ENCODE measurements at places on chromosomes 1 and 21.

DNA sequence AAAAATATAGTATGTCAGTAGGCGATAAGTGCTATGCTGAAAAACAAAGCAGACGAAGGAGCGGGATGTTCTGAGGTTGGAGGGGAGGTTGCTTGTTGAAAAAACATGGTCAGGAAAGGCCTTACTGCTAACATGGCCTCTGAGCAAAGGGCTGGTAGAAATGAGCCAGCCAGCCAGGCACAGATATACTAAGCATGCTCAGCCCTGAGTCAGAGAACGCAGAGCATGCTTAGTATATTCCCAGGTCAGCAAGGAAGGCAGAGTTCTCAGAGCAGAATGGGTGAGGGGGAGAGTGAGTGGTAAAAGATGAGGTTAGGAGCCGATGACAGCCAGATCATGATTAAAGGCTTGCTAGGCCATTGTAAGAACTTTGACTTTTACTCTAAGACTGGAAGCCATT, 36.7 kb downstream of the ZBTB40 start:
- no peak for DNase-seq

- DNase-seq, result no peak
These were observed 22.1 kb downstream of the RIPPLY3 start for GRCh38 chr21:37028570-37028969.

GRCh38 chr1:234597894-234598293, 12.1 kb downstream of the IRF2BP2 start:
- DNase-seq, result no peak

DNA sequence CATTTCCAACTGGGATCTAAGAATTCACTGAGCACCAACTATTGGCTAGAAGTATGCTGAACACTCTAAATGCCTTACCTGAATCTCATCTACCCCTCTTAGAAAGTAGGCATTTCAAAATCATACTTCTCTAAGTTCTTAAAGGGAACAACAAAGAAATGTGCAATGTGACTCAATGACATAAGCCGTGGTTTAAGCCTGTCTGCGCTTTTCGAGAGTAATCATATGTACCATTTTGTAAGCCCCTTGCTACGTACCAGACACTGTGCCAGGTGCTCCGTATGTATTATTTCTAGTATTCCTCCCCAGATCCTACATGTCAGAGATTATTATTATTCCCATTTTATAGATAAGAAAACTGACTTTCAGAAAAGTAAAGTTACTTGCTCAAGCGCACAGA, 454.2 kb downstream of the SETD4 start:
- DNase-seq, result no peak

GRCh38 chr21:26811482-26811881, 33.7 kb downstream of the ADAMTS1 start:
- DNase-seq, result no peak

- DNase-seq, result no peak
These were observed 223.3 kb upstream of the KAZN start for GRCh38 chr1:14375226-14375625.

DNA sequence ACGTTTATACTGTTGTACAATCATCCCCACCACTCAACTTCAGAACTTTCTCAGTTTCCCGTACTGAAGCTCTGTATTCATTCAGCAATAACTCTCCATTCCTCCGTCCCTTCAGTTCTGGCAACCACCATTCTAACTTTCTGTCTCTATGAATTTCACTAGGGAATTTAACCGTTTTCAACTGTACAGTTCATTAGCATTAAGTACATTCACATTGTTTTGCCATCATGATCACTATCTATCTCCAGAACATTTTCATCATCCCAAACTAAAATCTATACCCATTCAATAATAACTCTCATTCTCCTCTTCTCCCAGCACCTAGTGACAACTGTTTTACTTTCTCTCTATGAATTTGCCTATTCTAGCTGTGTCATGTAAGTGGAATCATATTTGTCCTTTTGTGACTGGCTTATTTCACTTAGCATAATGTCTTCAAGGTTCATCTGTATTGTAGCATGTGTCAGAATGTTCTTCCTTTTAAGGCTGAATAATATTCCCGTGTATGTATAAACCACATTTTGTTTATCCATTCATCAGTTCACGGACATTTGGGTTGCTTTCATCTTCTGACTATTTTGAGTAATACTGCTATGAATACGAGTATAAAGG, 75.0 kb downstream of the CEP350 start:
- DNase-seq, result no peak

- no peak for DNase-seq
These were observed 32.9 kb upstream of the ITLN2 start for GRCh38 chr1:160987359-160988050.

DNA sequence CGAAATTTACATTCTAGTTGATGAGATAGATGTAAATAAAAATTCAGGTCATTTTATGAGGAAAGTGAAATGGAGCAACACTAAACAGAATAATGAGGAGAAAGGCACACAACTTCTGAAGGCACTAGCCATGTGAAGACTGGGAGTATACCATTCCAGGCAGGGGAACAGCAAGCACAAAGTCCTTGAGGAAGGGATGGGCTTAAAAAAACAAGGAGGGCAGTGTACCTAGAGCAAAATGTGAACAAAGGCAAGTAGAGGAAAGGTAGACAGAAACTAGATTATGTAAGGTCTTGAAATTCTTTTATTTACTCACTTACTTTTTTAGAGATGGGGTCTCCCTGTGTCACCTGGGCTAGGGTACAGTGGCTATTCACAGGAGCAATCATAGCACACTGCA, 54.1 kb upstream of the LRIG2 start:
- DNase-seq, result no peak

GRCh38 chr1:96409087-96409486, 312.5 kb upstream of the PTBP2 start:
- no peak for DNase-seq

DNA sequence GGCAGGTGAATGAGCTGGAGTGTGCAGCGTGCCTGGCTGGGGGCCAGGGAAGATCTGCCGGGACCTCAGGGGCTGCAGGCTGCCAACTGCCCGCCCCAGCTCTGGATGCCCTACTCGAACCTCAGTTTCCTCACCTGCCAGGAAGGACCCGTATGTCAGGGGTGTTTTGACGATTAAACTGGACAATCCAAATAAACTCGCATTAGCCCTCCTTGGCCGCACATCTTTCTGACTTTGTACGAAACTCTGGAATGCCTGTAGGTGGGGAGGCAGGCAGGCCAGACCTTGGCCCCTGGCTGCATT, 8.3 kb upstream of the ZNF669 start:
- no peak for DNase-seq

DNA sequence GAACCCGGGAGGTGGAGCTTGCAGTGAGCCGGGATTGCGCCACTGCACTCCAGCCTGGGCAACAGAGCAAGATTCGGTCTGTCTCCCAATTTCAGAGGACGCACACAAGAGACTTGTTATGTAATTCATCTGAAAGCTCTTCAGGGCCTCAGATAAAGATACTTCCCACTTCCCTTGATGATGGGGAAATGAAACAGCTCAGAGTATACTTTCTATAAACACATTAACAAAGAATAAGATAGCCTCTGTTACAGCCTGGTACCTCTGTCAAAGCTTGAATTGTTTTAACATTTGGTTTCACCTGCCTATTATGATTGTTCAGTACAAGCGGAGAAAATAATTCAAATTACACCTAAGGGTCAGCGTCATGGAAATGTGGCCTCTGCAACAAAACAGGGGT, 622.9 kb upstream of the ADGRL4 start:
- no peak for DNase-seq

GRCh38 chr1:205286335-205286950, 35.1 kb downstream of the NUAK2 start:
- no peak for DNase-seq

- DNase-seq, result no peak
These were observed 134.6 kb downstream of the ADSS2 start for GRCh38 chr1:244316986-244317655.

Measured in smooth muscle cell of the brain vasculature (primary cell).